ENCODE measurements at places on chromosomes 5 and 9.

DNA sequence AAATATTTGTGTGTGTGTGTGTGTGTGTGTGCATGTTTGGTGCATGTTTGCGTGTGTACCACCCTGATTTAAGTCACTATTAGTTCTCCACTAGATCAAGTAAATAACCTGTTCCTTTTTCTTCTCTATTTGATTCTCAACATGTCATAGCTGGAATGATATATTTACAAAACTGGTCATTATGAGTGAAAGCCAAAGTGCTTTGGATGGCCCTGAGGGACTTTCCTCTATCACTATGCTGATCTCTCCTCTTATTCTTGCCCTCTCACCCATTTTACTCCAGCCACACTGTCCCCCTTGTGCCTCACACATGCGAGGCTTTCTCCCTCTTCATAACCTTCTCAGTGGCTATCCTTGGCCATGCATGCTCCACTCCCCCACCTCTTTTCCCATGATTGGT, 144.6 kb upstream of the NMUR2 start:
- DNase-seq = no peak

GRCh38 chr9:13459071-13459470, 179.6 kb upstream of the MPDZ start:
- DNase-seq = no peak

GRCh38 chr5:36575361-36575781, 31.0 kb upstream of the SLC1A3 start:
- DNase-seq = peak; percentile 57

DNA sequence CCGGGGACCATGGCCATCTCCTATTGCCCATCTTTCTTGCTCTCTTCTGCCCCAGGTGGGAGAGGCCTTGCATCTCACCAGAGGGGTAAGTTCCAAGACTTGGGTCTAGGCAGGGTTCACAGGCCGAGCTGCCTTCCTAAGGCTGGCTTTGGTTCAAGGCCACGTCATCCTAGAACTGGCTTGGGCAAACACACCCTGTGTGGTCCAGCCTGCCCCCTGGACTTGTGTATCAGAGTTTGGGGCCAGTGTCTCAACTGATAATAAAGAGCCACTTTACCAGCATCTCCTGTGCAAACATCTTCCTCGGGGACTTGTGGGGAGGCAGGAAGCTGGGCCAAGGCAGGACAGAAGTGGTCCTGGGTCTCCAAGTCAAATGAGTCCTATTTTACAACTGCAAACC, 17.8 kb downstream of the BOD1 start:
- no peak for DNase-seq

- no peak for DNase-seq
These were observed 19.0 kb downstream of the PTCH1 start for GRCh38 chr9:95497772-95498171.

DNA sequence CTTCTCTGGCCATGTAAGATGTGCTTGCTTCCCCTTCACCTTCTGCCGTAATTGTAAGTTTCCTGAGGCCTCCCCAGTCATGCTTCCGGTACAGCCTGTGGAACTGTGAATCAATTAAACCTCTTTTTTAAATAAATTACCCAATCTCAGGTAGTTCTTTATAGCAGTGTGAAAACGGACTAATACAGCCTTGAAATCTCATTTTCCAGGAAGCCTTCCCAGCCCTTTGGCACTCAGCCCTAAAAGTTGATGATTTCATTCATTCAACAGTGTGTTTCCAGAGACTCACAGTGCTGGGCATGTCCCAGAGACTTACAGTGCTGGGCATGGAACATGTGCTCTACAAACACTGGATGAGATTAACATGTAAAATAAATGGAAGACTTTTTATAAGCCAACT, 135.8 kb downstream of the DCP2 start:
- peak; percentile 27 for DNase-seq
